ENCODE measurements at places on chromosomes 7 and 10.
A peak's percentile ranks its signal among the peaks of the same experiment; 100 is the strongest.

GRCh38 chr7:17130281-17131059 lies 168.0 kb upstream of the AHR start:
- no peaks in the 10 kb centered on the region for H3K27me3 ChIP-seq
- peak overlapping the region; percentile 2 for H3K27ac ChIP-seq
- H3K4me1 ChIP-seq, result no peaks in the 10 kb centered on the region
- no peak for DNase-seq
- H3K36me3 ChIP-seq, result no peaks in the 10 kb centered on the region
- no peak overlapping the region for H3K4me3 ChIP-seq

- H3K27ac ChIP-seq, result no peak overlapping the region
- H3K27me3 ChIP-seq, result no peaks in the 10 kb centered on the region
- H3K4me3 ChIP-seq, result no peak overlapping the region
- peaks cover 92% of the 10 kb centered on the region for H3K36me3 ChIP-seq
Measured at GRCh38 chr7:139618482-139619366, 95.2 kb downstream of the CLEC2L start.

GRCh38 chr10:70699659-70700174 lies 27.4 kb downstream of the ADAMTS14 start:
- no peak for DNase-seq
- H3K4me1 ChIP-seq, result peaks cover 19% of the 10 kb centered on the region
- no peak overlapping the region for H3K4me3 ChIP-seq
- no peaks in the 10 kb centered on the region for H3K36me3 ChIP-seq
- no peak overlapping the region for H3K27ac ChIP-seq

DNA sequence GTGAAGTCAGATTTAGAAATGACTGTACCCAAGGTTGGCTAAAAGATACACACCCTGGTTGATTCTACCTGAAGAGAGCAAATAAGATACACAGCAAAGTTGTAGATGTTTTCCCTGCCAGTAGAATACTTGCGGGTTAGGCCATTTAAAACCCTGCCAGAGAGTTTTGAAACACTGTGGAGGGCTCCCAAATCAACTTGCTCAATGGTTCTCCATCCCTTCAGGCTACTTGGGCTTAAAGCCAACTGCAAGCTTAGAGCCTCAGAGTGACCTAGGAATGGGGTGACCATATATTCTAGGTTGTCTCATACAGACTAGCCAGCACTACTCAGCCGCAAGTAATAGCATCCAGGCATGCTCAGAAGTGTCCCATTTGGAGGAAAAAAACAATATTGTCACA lies 10.0 kb downstream of the CAV1 start:
- no peaks in the 10 kb centered on the region for H3K27me3 ChIP-seq
- no peak for DNase-seq
- no peaks in the 10 kb centered on the region for H3K36me3 ChIP-seq
- peaks cover 27% of the 10 kb centered on the region for H3K4me1 ChIP-seq

- H3K4me3 ChIP-seq, result no peak overlapping the region
- no peak overlapping the region for H3K27ac ChIP-seq
- DNase-seq, result no peak
- H3K36me3 ChIP-seq, result no peaks in the 10 kb centered on the region
- H3K4me1 ChIP-seq, result peaks cover 2% of the 10 kb centered on the region
- H3K27me3 ChIP-seq, result no peaks in the 10 kb centered on the region
Measured at GRCh38 chr10:48503293-48503911, 101.5 kb downstream of the ARHGAP22 start.

GRCh38 chr7:105365541-105366534 lies 22.9 kb downstream of the SRPK2 start:
- no peaks in the 10 kb centered on the region for H3K36me3 ChIP-seq
- H3K4me3 ChIP-seq, result no peak overlapping the region
- no peaks in the 10 kb centered on the region for H3K27me3 ChIP-seq
- H3K27ac ChIP-seq, result no peak overlapping the region
- DNase-seq, result no peak

- no peaks in the 10 kb centered on the region for H3K27me3 ChIP-seq
- no peak overlapping the region for H3K4me3 ChIP-seq
- H3K27ac ChIP-seq, result no peak overlapping the region
- no peaks in the 10 kb centered on the region for H3K4me1 ChIP-seq
- no peak for DNase-seq
- peaks cover 5% of the 10 kb centered on the region for H3K36me3 ChIP-seq
Measured at GRCh38 chr10:5903563-5903962, 13.5 kb downstream of the FBH1 start.

DNA sequence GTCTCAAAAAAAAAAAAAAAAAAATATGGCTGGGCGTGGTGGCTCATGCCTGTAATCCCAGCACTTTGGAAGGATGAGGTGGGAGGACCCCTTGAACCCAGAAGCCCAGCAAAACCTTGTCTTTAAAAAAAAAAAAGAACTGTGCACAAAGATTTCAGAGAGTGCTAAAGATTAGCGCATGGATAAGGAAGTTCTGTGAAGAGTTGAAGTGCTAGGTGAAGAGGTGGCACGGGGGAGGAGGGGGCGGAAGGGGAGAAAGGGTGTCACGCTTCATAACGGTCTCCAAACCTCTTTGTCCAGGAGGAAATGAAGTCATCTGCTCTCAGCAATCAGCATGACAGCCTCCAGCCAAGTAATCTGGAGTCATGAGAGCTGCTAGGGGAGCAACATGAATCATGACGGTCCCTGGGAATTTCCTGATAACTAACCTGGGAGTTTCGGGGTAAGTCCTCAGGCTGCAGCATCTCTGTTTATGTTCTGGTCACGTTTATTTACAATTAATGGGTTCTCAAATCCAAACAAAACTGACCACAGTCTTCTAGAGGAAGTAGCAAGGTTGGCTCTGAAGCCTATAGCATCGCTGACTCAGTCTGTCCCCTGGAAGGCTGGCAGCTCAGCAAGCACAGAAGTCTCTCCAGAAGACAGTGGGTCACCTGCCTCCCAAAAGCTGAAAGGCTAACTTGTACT lies 1.9 kb upstream of the PLAU start:
- peak overlapping the region; percentile 82 for H3K27ac ChIP-seq
- DNase-seq, result no peak
- no peaks in the 10 kb centered on the region for H3K36me3 ChIP-seq
- no peaks in the 10 kb centered on the region for H3K27me3 ChIP-seq
- no peak overlapping the region for H3K4me3 ChIP-seq

GRCh38 chr7:101999393-101999792 lies 182.0 kb downstream of the CUX1 start:
- no peak for DNase-seq
- H3K36me3 ChIP-seq, result no peaks in the 10 kb centered on the region
- H3K27ac ChIP-seq, result no peak overlapping the region
- H3K4me3 ChIP-seq, result no peak overlapping the region

DNA sequence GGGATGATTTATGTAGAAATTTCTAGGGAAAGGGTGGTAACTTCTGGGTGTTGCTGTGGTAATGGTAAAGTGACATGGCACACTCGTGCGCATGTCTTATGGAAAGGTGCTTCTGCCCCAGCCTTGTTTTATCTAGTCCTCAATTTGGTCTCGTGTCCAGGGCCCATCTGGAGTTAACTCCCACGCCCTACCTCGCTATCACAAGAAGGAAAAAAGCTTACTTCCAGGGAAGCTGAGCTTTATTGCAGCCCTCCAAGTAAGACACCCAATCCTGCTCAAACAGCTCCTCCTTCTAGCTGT lies 611.8 kb downstream of the TNS3 start:
- no peaks in the 10 kb centered on the region for H3K36me3 ChIP-seq
- H3K27me3 ChIP-seq, result no peaks in the 10 kb centered on the region
- H3K27ac ChIP-seq, result no peak overlapping the region

DNA sequence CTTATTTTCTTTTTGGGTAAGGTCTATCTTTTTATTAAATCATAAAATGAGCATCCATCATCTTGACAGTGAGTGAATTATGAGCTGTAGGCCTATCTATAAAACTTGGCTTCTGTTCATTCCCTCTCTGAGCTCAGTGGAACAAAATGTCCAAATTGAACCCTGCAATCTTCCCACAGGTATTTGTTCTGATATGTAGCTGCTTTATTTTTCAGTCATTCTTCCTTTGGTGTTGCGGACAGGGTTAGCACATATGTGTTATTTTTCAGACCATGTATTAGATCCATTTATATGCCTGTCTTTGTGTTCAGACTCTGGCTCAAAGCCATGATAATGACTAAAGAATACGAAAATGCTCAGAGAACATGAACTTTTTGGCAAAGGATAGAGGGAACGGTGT lies 201.6 kb upstream of the KIAA1217 start:
- DNase-seq, result no peak
- H3K4me3 ChIP-seq, result no peak overlapping the region
- peaks cover 4% of the 10 kb centered on the region for H3K4me1 ChIP-seq

- no peaks in the 10 kb centered on the region for H3K4me1 ChIP-seq
- no peak for DNase-seq
- H3K27ac ChIP-seq, result no peak overlapping the region
- no peak overlapping the region for H3K4me3 ChIP-seq
Measured at GRCh38 chr7:142934056-142934455, 510 bp upstream of the TRPV5 start.

GRCh38 chr7:102313997-102314780 lies 27.5 kb downstream of the SH2B2 start:
- peaks cover 8% of the 10 kb centered on the region for H3K4me1 ChIP-seq
- H3K27me3 ChIP-seq, result no peaks in the 10 kb centered on the region
- H3K27ac ChIP-seq, result no peak overlapping the region
- peaks cover 14% of the 10 kb centered on the region for H3K36me3 ChIP-seq
- no peak for DNase-seq

- H3K4me3 ChIP-seq, result no peak overlapping the region
- H3K27me3 ChIP-seq, result no peaks in the 10 kb centered on the region
- no peak overlapping the region for H3K27ac ChIP-seq
- no peak for DNase-seq
- no peaks in the 10 kb centered on the region for H3K4me1 ChIP-seq
- H3K36me3 ChIP-seq, result peaks cover 35% of the 10 kb centered on the region
Measured at GRCh38 chr7:141003172-141004065, 11.3 kb downstream of the MRPS33 start.

- H3K4me3 ChIP-seq, result no peak overlapping the region
- DNase-seq, result no peak
- no peak overlapping the region for H3K27ac ChIP-seq
- H3K36me3 ChIP-seq, result no peaks in the 10 kb centered on the region
Measured at GRCh38 chr10:82980321-82980720, 1105.3 kb downstream of the NRG3 start.

- H3K4me1 ChIP-seq, result no peaks in the 10 kb centered on the region
- H3K36me3 ChIP-seq, result no peaks in the 10 kb centered on the region
Measured at GRCh38 chr7:18076461-18076860, 48.8 kb upstream of the PRPS1L1 start.

DNA sequence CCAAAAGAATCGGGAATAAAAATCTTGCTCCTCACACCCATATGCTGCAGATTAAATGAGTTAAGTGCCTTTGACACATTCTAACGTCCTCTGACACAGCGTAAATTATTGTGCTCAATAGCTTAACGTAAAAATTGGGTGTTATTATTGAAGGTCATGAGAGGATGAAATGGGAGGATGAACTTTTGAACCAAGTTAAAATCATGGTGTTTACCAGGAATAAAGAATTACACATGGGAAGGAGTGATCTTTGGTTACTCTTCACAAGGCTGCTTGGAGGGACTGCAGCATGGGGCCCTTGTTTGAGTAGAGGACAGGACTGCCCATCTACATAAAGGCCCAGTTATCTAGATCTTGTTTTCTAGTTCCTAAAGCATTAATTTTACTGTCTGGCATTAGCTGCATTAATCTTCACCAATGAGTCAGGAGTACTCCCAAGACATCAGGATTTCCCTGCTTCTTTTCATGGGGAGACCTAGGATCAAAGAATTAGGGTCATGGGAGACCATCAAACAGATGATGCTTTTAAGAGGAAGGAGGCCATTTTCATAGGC lies 84.9 kb upstream of the PRR15 start:
- no peak for DNase-seq
- H3K36me3 ChIP-seq, result no peaks in the 10 kb centered on the region
- H3K27ac ChIP-seq, result peak overlapping the region; percentile 78
- no peak overlapping the region for H3K4me3 ChIP-seq

DNA sequence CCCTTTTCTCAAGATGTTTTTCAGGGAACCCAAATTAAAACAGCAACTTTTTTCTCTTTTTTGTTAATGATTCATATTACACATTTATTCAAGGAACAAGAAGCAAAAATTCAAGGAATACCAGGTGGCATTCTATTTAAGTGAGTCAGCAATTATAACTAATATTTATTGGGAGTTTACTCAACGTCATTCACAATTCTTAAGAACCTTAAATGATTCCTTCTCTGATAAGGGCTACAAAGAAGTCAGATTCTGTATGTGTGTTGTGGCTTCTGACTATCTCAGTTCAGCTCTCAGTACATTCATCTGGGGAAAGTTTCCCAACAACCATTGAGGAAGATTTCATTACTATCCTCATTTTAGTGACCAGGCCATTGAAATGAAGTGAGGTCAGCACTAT lies 470.7 kb upstream of the AKR1E2 start:
- H3K27ac ChIP-seq, result no peak overlapping the region
- DNase-seq, result no peak
- no peak overlapping the region for H3K4me3 ChIP-seq
- peaks cover 4% of the 10 kb centered on the region for H3K4me1 ChIP-seq
- no peaks in the 10 kb centered on the region for H3K27me3 ChIP-seq

DNA sequence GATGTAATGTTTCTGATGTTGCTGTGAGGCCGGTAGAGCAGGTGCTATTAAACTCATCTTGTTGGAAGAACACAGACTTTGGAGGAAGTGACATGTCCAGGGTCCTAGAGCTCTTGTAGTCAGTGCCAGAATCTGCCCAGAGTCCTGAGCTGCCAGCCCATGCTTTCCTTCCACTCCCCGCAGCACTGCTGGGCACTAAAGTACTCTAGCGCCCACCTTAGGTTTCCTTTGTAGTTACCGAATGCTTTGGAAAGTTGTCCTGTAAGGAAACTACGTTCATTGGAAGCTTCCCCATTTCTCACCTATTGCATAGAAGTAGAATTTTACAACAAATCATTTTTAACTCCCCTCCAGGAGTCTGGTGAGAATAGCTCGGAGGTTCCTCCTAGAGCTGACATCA lies 11.0 kb downstream of the ZNF862 start:
- H3K4me1 ChIP-seq, result no peaks in the 10 kb centered on the region
- DNase-seq, result no peak
- no peak overlapping the region for H3K4me3 ChIP-seq
- H3K36me3 ChIP-seq, result no peaks in the 10 kb centered on the region

GRCh38 chr7:39951226-39952194 lies 1.5 kb downstream of the CDK13 start:
- peak overlapping the region; percentile 71 for H3K4me3 ChIP-seq
- H3K36me3 ChIP-seq, result no peaks in the 10 kb centered on the region

GRCh38 chr7:107836237-107837144 lies 33.5 kb upstream of the SLC26A3 start:
- H3K4me3 ChIP-seq, result no peak overlapping the region
- no peaks in the 10 kb centered on the region for H3K36me3 ChIP-seq
- no peak for DNase-seq
- H3K27ac ChIP-seq, result no peak overlapping the region

DNA sequence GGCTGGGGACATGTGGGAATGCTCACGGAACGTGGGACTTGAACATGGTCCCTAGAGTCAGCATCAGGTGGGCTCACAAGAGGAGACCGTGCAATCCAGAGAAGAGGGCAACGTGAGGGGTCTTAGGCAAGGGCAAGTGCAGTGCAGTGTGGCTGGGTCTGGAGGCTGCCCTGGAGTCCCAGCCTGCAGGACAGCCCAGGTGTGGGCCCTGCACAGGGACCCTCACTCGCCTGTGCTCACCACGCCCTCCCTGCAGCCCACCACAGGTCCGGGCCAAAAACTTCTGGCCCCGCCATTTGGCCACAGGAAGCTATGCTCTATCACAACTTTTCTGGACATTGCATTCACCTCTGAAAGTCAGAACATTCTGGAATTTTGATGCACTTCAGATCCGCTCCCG lies 133.5 kb downstream of the PAXIP1 start:
- no peak overlapping the region for H3K27ac ChIP-seq
- DNase-seq, result no peak

GRCh38 chr7:104983578-104984539 lies 30.1 kb upstream of the KMT2E start:
- H3K36me3 ChIP-seq, result no peaks in the 10 kb centered on the region
- peaks cover 55% of the 10 kb centered on the region for H3K4me1 ChIP-seq
- peak; percentile 52 for DNase-seq
- H3K4me3 ChIP-seq, result peak overlapping the region; percentile 73

Measured in esophagus squamous epithelium (tissue), 5 donors.